ENCODE measurements at places on chromosomes 1 and 21. TPM values are rescaled to one million over a fixed set of nuclear protein-coding genes. Genes with fewer than 3 reads are reported as not detected.

The USH2A gene
- 0.10 TPM for total RNA-seq

The CD164L2 gene
- total RNA-seq: 0.21 TPM

The CYP4Z1 gene
- not detected for total RNA-seq

The GBP4 gene
- total RNA-seq: 4.1 TPM

The SH3BGR gene
- total RNA-seq: 95.6 TPM

The PGLYRP4 gene
- total RNA-seq: 0.31 TPM

The ENAH gene
- 107 TPM for total RNA-seq

The SLC44A3 gene
- total RNA-seq: 3.3 TPM

The CR1 gene
- total RNA-seq: 1.5 TPM

The PIGR gene
- total RNA-seq: 4.2 TPM

All from tongue (tissue), 3 donors.